T-helper 9 cell (primary cell): ENCODE measurements at places on chromosomes 11 and 22.

DNA sequence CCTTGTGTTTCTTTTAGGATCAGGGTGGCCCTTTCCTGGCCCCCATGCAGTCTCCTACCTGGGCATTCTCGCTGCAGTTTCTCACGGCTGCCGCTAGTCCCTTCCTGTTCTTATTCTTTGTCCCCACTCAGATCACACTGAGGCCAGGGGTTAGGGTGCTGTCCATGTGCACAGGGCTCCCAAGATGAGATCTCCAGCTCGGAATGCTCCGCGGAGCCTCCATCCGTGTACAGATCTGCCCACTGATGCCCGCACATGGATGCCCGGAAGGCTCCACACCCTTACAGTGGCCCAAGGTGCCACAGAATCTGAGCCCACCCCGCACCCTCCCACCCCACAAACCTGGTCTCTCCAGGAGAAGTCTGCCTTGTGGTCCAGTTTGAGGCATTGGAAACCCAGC lies 457.3 kb downstream of the TBC1D22A start:
- no peak for DNase-seq

DNA sequence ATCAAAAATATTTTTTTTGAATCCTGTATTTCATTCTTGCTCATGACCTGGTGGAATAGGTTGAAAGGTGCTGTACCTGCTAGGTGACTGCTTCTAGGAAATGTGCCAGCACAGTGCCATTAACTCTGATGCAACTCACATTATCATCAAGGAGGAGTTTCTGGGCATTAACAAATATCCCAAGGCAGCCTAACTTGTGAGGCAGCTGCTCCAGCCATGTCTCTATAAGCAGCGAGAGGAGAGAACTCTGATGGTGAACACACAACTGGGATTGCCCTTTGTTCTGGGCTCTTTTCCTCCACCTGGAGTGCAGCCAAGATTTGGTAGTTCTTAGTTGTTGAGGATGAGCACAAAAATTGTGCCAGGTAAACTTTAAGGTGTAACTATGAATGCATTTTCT lies 25.6 kb downstream of the HEPHL1 start:
- no peak for DNase-seq

DNA sequence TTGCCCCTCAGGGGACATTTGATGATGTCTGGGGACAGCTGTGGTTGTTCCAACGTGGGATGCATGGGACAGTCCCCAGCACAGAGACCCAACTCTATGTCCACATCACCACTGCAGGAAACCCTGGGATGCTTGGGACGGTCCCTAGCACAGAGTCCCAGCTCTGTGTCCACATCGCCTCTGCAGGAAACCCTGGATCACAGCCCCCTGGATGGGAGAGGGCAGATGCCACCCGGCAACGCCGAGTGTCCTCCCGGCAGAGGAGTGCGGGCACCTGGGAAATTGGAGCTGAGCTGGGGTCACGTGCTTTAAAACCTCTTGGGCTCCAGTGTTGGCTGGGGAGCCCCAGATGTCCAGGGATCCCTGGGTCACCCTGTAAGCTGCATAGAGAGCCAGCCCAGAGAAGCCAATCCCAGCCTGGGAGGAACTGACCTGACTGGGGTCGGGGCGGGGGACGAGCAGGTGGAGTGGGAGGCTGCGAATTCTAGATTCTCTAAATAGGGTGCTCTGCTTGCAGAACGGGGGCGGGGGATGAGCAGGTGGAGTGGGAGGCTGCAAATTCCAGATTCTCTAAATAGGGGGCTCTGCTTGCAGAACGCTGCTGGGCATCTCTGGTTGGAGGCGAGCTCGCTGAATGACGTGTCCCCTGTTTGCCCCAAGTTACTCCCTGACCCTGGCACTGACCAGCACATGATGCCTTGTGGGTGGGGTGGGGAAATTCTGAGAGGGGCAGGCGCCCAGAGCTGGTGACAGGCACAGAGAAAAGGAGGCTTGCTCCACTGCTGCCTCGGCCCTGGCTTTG lies 1197.8 kb downstream of the BRD1 start:
- DNase-seq = no peak

- no peak for DNase-seq
These were observed 25.5 kb upstream of the SHISAL1 start for GRCh38 chr22:44338177-44338810.

DNA sequence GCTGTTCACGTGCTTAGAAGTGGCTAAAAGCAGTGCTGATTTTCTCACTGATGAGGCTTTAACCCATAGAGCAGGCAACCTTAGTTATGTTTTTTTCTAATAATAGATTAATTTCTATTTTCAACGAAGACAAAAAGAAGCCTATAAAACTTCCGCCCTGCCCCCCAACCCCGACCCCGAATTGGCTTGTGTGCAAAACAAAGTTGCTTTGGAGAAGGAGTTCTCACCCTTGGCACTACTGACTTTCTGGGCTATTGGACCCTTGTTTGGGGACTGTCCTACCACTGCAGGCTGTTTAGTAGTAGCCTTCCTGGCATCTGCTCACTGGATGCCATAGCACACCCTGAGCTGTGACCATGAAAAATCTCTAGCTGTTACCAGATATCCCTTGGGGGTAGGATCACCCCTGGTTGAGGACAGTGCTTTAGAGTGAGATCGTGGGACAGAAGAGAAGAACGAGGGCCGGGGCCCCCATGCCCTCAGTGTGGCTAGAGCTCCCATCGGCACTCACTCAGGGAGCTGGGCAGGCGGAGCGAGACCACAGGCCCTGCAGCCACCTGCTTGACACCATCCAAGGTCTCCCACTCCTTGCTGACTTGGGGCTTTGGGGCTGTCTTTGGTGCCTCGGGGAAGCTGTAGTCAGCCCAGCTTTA lies 16.9 kb downstream of the SLC37A2 start:
- no peak for DNase-seq

- DNase-seq = no peak
These were observed 1317.2 kb downstream of the TBC1D22A start for GRCh38 chr22:48079505-48080290.

- no peak for DNase-seq
These were observed 49.5 kb downstream of the PPFIBP2 start for GRCh38 chr11:7563281-7563680.

DNA sequence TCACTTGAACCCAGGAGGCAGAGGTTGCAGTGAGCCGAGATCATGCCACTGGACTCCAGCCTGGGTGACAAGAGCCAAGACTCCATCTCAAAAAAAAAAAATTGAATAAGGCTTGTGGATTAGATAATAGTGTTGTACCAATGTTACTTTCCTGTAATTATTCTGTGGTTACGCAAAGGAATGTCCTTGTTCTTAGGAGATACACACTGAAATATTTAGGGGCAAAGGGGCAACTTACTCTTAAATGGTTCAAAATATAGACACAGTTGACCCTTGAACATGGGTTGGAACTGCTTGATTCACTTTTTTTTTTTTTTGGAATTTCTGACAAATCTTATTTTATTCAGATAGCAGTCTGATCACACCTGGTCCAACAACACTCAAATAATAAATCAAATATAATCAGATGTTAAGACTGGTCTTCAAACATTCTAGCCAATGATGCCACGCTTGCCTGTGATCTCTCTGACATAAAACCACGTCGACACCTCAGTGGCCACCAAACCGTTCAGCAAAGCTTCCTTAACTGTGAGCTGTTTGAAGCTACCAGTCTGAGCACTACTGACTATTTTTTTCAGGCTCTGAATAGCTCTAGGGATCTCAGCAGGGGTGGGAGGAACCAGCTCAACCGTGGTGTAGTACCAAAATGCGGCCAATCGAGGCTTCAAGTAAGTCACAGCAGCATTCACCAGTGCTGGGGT lies 710 bp downstream of the ATP5MGL start:
- no peak for DNase-seq

DNA sequence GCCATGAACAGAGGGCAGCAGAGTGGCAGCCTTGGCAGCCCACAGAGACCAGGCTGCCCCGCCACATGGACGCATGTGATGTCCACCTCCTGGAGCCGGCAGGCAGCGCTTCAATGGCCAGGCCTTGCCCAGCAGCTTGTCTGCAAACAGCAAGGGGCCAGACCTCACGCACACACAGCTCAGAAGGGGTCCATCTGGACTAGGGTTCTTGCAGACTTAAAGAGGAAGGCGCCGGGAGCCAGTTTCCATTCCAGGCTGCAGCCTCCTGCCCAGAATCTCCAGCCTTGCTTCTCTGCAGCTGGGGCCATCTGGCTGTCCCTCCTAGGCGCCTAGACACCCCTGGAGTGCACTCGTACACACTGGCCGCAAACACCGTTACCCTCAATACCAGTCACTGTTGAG lies 91.9 kb upstream of the TMEM45B start:
- DNase-seq = no peak

DNA sequence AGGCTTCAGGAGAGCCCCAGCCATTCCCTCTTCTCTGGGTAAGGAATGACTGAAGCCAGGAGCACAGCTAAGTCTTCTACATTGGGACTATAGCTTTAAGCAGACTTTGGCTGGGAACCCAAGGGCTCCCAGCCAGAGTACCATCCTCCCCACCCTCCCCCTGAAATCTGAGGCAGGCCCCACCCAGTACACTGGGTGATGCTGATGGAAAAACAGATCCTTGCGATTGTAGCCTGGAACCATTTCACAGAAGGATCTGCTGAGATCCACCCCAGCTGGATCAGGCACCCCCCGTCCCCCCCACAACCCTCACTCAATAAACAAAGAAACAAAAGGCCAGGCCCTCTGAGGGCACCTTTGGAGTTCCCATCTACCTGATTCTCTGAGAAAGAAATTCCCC lies 39.8 kb downstream of the IL18BP start:
- DNase-seq = no peak

- no peak for DNase-seq
These were observed 64.0 kb downstream of the KCNQ1 start for GRCh38 chr11:2508793-2509192.

GRCh38 chr11:112835591-112836255 lies 125.5 kb upstream of the NCAM1 start:
- no peak for DNase-seq

- DNase-seq = no peak
These were observed 15.1 kb downstream of the PITPNB start for GRCh38 chr22:27903805-27904473.

DNA sequence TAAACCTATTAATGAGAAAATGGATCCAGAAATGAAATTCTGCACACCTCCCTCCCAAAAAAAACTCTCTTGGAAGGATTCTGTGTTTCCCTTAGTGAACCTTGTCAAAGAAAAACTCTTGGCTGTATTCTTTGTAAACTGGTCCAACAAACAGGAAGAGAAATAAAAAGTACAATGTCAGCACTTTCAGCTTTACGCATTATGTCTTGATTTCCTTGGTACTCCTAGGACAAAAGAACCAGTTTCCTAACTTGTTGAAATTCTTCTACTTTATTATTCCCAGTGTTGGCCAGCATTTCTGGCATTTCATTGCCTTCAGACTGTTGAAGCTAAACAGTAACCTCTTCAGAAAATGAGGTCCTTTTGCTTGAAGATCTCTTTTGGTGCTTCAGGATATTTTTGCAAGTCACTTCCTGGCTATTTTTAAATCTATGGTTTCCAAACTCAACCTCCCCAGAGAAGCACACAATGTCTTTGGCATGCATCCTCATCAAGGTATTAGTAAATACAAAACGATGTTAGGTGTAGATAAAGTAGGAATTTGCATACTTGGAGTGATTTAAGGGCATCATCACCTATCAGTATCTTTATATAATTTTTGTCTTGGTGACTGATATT lies 342.7 kb downstream of the AASDHPPT start:
- DNase-seq = no peak

- DNase-seq = peak; percentile 93
These were observed at the start of gene RAB36 for GRCh38 chr22:23144932-23145877. Gene RAB36 (plus strand): TSS chr22:23145477. CDS start chr22:23146617, 1,140 bp downstream.

- DNase-seq = no peak
These were observed 38.2 kb downstream of the TRIOBP start for GRCh38 chr22:37734964-37735451.

DNA sequence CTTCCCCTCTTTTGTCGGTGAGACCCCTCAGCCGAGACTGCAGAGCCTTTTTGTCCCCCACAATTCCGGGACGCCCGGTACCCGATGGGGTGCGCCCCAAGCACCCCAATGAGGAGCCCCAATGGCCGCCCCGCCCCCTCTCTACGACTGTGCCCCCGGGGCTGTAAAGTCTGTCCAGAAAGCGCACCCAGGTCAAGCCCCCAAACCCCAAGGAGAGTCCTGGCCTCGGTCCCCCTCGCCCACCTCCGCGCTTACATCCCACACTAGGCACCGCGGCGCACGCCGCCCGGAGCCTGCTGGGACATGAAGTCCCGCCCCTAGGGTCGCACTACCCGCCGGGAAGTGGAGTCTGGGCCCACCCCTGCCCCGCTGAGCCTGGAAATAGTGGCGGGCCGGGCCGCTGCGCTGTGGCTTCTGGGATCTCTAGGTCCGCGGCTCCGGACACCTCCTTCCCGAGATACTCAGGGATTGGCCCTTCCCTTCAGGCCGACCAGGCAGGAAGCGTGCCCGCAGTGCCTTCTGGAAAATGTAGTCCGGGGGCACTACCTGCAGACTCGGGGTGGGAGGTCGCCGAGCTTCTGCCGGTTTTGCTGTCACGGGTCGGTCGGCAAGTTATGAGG lies at the start of gene MEN1:
MEN1 (minus strand) TSS at position 281 of the 620 bp plus-strand sequence. CDS start 442 bp downstream, outside the sequence.
- DNase-seq = peak; percentile 59

- DNase-seq = no peak
These were observed 11.4 kb downstream of the SEC14L6 start for GRCh38 chr22:30535182-30535581.

- no peak for DNase-seq
These were observed 98.0 kb downstream of the SLC36A4 start for GRCh38 chr11:93099806-93100205.

- DNase-seq = no peak
These were observed 662.5 kb upstream of the B3GAT1 start for GRCh38 chr11:135074397-135074998.

GRCh38 chr11:26830757-26831156 lies 108.9 kb upstream of the SLC5A12 start:
- no peak for DNase-seq

DNA sequence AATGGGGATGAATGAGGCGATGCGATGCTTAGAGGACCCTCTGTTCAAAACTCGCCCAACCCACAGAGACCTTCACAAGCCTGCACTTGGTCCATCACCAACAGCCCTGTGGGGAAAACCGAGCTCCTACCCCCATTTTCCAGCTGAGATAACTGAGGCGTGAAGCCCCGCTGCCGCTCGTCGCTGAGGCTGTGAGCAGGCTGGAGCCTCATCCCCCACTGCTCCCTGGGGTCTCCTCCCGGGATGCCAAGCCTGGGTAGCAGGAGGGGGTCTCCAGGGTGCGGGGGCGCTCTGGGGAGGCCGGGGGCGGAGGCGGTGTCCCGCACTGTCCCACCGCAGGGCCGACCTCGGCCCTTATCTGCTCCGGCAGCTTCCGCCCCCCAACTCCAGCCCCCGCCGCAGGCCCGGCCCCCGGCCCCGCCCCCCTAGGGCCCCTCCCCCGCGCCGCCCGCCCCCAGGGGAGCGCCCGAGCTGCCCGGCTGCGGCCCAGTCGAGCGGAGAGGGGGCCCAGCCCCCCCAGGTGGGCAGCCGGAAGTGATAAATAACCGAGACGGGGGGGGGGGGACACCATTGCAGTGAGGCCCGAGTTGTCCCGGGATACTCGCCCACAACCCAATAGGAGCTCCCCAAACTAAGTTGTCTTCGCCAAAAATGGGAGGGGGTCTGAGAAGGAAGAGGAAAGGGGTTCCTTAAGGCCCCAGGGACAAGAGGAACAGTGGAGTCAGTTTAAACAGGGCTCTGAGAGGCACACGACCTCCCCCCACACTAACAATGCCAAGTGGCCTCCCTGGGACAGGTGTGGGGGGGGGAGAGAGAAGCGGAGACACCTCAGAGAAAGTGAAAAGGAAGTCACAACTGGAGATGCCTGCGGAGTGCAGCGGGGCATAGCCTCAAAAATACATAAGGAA lies 8.3 kb upstream of the SLC39A13 start:
- peak; percentile 37 for DNase-seq
